Left forelimb (tissue), 1 donor: ENCODE measurements at places on chromosomes 4 and X.

- no peak for DNase-seq
Measured at GRCh38 chr4:63325140-63325539, 1084.1 kb downstream of the TECRL start.

DNA sequence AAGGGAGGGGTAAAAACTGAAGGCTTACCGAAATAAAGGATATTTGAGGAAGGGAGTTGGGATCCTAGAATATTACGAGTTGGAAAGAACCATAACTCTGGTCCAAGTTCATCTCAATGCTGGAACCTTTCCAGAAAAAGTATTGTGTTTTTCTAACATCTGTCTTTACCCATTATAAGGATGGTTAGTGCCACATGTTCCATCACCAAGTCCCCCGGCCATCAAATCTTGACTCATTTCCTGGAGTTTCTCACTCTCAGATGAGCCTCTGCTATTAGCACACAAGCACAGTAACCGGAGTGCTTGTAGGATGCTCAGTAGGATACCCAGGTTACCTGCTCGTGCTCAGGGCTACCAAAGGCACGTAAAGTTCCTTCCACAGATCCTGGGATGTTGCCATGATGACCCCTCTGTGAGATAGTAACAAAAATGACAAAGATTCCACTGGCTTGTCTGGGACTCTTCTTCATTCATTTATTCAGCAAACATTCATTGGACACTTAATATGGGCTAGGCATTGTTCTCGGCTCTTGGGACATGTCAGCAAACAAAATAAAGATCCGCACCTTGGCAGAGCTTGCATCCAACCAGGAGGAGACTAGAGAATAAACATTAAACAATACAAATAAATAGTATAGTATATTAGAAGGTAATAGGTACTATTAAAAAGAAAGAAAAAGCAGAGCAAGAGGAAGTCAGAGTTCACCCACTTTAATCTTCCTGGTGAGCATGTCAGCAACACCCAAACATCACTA is 36.3 kb downstream of the PKD2 start:
- no peak for DNase-seq

GRCh38 chrX:150680974-150681373 is 12.2 kb upstream of the MTMR1 start:
- no peak for DNase-seq

- DNase-seq = no peak
Measured at GRCh38 chrX:39616098-39616729, 481.5 kb downstream of the BCOR start.

GRCh38 chr4:95293014-95293413 is 255.8 kb downstream of the UNC5C start:
- no peak for DNase-seq

- DNase-seq = no peak
Measured at GRCh38 chr4:85427123-85427522, 47.8 kb upstream of the ARHGAP24 start.

DNA sequence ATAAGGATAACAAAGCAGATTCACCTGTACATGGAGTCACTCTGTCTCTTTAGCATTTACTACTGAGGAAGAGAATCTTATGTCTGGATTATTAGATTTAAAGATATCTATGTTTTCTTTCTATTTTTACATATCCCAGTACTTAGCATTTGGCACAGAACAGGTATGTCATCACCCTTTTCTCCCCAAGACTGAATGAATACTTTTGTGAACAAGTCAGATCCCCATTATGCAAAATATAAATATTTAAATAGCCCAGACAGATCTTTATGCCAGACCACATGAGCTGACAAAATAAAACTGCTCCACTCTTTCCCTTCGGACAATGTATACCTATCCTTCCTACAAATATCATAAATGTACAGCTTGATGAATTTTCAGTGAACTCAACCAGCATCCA is 94.5 kb downstream of the CASK start:
- DNase-seq = no peak

- no peak for DNase-seq
Measured at GRCh38 chr4:35970366-35970960, 273.9 kb downstream of the ARAP2 start.

GRCh38 chr4:16569790-16570189 is 328.7 kb downstream of the LDB2 start:
- no peak for DNase-seq
